ENCODE measurements at places on chromosomes 5 and 9. TPM values are rescaled to one million over a fixed set of nuclear protein-coding genes. Genes with fewer than 3 reads are reported as not detected.

- H3K27me3 ChIP-seq = no peaks in the 10 kb centered on the region
- H3K4me3 ChIP-seq = no peak overlapping the region
- H3K4me1 ChIP-seq = no peaks in the 10 kb centered on the region
- DNase-seq = no peak
Measured at GRCh38 chr9:36276781-36277181, 18.5 kb upstream of the GNE start.

The GOLGA1 gene
- 18.1 TPM for total RNA-seq

- DNase-seq = no peak
- no peak overlapping the region for H3K4me3 ChIP-seq
- H3K27ac ChIP-seq = no peak overlapping the region
- peaks cover 16% of the 10 kb centered on the region for H3K4me1 ChIP-seq
- peaks cover 40% of the 10 kb centered on the region for H3K27me3 ChIP-seq
Measured at GRCh38 chr5:73314395-73315257, 134.0 kb downstream of the FOXD1 start.

The KCNT1 gene
- total RNA-seq = 9.5 TPM

DNA sequence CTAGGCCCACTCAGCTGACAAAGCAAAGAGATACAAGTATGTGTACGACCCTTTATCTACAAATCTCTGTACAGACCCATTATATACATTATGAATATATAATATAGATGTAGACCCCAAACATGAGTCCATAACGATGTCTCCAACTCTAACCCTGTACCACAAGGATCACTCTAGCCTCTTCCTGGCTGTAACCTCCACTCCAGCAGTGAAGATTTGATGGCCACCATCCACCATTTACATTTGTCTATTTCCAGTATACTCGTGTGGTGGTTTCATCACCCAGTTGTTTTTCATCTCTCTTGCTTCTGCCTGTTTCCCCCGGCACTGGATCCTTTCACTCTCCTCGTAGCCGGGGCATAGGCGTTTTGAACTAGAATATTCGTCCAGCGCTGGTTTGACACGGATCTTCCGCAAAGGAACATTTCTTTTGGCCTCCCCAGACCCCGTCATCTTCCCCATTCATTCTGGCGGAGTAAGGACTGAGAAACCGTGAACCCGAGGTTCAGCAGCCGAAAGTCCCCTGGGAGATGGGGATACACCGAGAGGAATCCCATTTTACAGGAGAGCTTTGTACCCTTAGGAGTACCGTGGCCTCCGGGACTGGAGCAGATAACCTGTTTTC, 828 bp upstream of the TRIO start:
- no peaks in the 10 kb centered on the region for H3K36me3 ChIP-seq
- peak overlapping the region; percentile 87 for H3K27ac ChIP-seq
- peak overlapping the region; percentile 68 for H3K4me3 ChIP-seq
- no peaks in the 10 kb centered on the region for H3K27me3 ChIP-seq
- peaks cover 25% of the 10 kb centered on the region for H3K4me1 ChIP-seq

DNA sequence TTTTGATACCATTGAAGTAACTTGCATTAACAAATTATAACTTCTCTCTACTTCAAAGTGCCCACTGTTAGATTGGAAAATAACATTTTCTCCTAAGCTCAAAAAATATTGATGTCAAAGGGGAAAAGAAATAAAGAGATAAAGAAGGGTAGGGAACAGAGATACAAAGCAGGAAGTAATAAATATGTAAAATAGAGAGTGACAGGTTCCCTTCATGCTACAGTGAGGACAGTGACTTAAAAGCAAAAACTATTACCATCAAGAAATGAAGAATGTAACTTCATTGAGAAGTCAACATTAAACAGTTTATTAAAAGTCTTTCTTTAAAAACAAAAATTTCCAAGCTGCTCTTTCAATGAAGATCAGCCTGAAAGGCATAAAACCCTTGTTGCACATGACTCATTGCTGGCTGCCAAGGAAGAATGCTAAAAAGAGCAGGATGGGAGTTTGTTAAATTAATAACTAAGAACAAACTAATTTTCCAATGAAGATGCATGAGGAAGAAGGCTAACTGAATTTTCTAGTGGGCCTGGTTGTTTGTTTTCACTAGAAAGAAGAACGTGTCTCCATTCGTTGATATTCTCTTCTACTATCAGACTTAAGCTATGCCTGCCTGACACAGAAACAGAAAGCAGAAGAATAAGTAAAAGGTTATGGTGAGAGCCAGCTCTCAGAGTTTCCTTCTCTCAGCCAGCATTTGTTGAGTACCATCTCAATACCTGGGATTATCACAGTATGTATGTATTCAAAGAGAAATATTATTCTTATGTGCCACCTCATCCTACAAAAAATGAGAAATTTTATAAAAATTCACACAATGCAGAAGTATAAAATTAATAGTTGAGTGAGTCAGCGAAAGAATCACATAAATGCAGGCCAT, 197.8 kb upstream of the NREP start:
- no peaks in the 10 kb centered on the region for H3K4me1 ChIP-seq
- no peaks in the 10 kb centered on the region for H3K36me3 ChIP-seq
- no peak for DNase-seq
- H3K27me3 ChIP-seq = no peaks in the 10 kb centered on the region
- no peak overlapping the region for H3K4me3 ChIP-seq
- no peak overlapping the region for H3K27ac ChIP-seq

DNA sequence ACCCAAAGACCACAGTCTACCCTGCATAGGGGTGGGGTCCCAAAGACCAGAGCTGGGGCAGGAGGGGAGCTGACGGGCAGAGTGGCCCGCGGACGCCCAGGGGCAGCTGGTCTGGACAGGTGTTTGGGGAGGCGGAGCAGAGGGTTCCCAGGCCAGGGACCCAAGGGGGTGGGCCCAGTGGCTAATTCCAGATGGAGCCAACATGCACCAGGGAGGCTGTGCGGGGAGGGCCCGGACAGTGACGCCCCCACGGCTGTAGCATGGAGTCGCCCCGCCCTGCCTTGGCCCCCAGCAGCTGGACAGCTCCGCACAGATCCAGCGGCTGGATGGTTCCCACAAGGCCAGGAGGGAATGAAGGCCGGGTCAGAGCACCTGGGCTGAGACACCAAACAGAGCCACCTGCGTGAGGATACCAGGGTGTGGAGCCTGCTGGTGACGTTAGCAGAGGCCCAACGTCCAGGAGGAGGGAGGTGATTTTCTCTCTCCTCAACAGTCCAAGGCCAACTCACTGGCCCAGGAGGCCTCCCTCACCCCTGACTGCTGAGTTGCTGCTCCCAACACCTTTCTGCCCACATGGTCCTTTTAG, 55.3 kb upstream of the EGFL7 start:
- peaks cover 2% of the 10 kb centered on the region for H3K36me3 ChIP-seq
- no peak overlapping the region for H3K4me3 ChIP-seq
- H3K4me1 ChIP-seq = peaks cover 85% of the 10 kb centered on the region

DNA sequence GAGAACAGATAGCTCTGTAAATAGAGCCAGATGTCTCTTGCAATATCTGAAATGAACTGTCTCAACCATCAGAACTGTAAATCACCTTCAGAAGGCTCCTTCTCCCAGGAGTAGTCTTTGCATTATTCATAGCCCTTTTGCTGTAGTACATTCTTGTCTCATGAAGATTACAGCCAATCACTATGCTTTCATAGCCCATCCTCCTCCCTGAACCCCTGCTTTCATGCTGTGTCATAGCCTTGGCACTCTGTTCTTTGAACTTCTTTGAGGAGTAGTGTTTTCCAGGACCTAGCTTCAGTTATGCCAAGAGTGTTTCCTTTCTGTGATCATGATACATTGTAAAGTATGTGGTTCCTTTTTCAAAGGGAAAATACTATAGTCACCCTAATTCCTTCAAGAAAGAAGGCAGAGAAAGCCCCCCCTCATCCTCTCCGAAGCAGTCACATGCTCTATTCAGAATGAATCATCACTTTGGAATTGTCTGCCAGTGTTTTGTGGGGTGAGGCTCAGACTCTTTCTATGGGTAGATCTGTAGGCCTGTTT, 61.1 kb downstream of the GRIA1 start:
- no peaks in the 10 kb centered on the region for H3K4me1 ChIP-seq
- no peak overlapping the region for H3K4me3 ChIP-seq
- H3K27me3 ChIP-seq = no peaks in the 10 kb centered on the region
- H3K36me3 ChIP-seq = no peaks in the 10 kb centered on the region
- no peak for DNase-seq

GRCh38 chr9:73168298-73168934, 16.8 kb downstream of the ANXA1 start:
- no peaks in the 10 kb centered on the region for H3K36me3 ChIP-seq
- H3K27ac ChIP-seq = no peak overlapping the region
- no peak for DNase-seq
- H3K4me3 ChIP-seq = no peak overlapping the region

DNA sequence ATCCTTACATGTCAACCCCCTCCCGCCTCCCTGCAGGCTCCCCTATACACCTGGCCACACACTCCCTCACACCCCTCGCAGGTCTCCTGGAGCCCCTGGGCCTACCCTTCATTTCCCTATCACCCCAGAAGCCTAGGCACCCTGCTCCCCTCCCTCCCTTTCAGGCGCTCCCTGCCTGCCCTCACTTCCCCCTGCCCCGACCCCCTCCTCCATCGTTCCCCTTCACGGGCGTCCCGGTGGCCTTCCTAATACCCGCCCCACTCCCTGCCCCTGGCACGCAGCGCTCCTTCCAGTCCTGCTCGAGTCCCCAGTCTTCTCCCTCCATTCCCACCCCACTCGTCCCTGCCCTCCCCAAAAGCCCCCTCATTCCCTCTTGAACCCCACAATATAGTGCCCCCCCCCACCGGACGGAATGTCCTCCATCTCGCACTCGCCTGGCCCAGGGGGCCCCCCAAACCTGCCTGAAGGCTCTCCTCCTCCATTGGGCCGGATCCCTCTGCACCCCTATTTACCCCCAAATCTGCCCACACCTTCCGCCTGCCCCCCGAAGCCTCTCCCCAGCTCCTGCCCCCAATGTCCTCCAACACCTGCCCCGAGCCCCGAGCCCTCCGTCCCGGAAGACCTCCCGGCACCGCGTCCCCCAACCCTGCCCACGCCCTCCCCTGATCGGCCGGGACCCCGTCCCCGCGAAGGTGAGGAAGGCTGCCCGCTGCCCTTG, 746 bp downstream of the STRBP start:
- H3K27me3 ChIP-seq = no peaks in the 10 kb centered on the region
- H3K36me3 ChIP-seq = no peaks in the 10 kb centered on the region
- DNase-seq = no peak
- H3K27ac ChIP-seq = no peak overlapping the region

GRCh38 chr5:159458217-159458711, 128.0 kb upstream of the IL12B start:
- DNase-seq = no peak
- H3K27ac ChIP-seq = no peak overlapping the region
- no peak overlapping the region for H3K4me3 ChIP-seq
- H3K36me3 ChIP-seq = no peaks in the 10 kb centered on the region
- no peaks in the 10 kb centered on the region for H3K27me3 ChIP-seq
- no peaks in the 10 kb centered on the region for H3K4me1 ChIP-seq

DNA sequence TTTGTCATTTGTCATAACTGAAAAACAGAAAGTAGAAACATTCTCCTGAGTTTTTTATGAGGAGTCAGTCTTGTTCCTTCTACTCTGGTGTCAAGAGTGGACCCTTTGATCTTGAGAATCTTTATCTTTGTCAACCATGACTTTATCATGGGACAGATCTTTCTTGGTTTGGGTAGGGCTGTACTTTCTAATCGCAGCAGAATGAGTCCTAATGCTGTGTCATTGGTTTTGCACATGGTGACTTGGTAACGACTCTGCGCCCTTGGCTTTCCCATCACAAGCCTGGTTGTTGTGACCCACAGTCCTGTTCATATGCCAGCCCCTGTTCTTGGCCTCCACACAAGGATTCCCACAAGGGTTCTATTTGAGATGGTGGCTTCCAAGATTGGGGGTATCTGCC, 45.6 kb downstream of the AOPEP start:
- no peak for DNase-seq
- peak overlapping the region; percentile 68 for H3K27ac ChIP-seq
- H3K4me1 ChIP-seq = peaks cover 15% of the 10 kb centered on the region
- no peak overlapping the region for H3K4me3 ChIP-seq
- no peaks in the 10 kb centered on the region for H3K27me3 ChIP-seq
- H3K36me3 ChIP-seq = no peaks in the 10 kb centered on the region

GRCh38 chr9:134314950-134315715, 11.1 kb upstream of the RXRA start:
- DNase-seq = no peak
- peaks cover 52% of the 10 kb centered on the region for H3K4me1 ChIP-seq
- H3K27me3 ChIP-seq = no peaks in the 10 kb centered on the region
- no peak overlapping the region for H3K27ac ChIP-seq

The OGN gene
- total RNA-seq = 1,092 TPM

The DBH gene
- total RNA-seq = 0.50 TPM

- no peak for DNase-seq
- no peaks in the 10 kb centered on the region for H3K4me1 ChIP-seq
- no peaks in the 10 kb centered on the region for H3K36me3 ChIP-seq
Measured at GRCh38 chr5:67974054-67974453, 241.5 kb upstream of the PIK3R1 start.

DNA sequence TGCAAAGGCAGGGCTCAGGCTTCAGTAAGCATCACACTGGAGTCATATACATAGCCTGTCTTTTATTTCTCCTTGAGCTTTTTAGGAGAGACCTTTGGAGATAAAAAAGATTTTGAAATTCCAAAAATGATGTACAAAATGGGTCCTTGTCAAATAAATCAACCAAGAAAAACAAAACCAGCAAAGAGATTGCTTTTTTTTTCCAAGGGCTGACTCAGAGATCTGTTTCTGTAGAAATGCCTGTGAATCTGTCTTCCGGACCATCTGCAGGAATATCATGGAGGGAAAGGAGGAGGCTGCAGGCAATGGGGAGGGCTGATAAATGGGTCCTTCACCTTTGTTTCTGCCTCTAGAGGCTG, 77.4 kb downstream of the SLIT3 start:
- H3K27ac ChIP-seq = no peak overlapping the region
- DNase-seq = no peak
- no peaks in the 10 kb centered on the region for H3K36me3 ChIP-seq
- no peaks in the 10 kb centered on the region for H3K4me1 ChIP-seq
- H3K4me3 ChIP-seq = no peak overlapping the region
- no peaks in the 10 kb centered on the region for H3K27me3 ChIP-seq

The ACOT12 gene
- 3.8 TPM for total RNA-seq

GRCh38 chr5:98621821-98622220, 151.6 kb upstream of the RGMB start:
- H3K4me3 ChIP-seq = no peak overlapping the region
- H3K27ac ChIP-seq = no peak overlapping the region
- no peaks in the 10 kb centered on the region for H3K27me3 ChIP-seq
- no peak for DNase-seq

DNA sequence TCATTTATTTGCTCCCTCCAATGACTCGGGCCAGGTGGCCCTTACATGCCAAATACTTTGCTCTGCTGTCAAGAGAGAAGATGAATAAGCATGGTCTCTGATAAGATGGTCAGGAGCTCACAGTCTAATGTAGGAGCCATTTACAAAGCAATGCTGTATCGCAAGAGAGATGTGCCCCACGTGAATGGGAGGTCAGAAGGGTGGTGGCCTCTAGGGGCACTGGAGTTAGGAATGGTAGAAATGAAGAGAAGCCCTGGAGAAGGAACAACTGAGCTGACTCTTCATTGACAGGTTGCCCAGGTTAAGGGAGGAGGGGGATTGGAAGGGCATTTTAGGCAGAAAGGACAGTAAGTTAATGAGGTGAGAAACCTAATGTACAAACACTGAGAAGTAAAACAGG, 286.5 kb downstream of the KCTD16 start:
- H3K36me3 ChIP-seq = no peaks in the 10 kb centered on the region
- DNase-seq = no peak
- no peaks in the 10 kb centered on the region for H3K4me1 ChIP-seq
- no peak overlapping the region for H3K4me3 ChIP-seq
- H3K27ac ChIP-seq = no peak overlapping the region

The SMIM3 gene
- total RNA-seq = 8.4 TPM
